Stimulated activated CD8-positive, alpha-beta memory T cell treated with anti-CD3 and anti-CD28 coated beads, Interleukin-4, amount 100 ng/mL, for 48 hours (primary cell): ENCODE measurements at places on chromosomes 2 and 18.

- no peak for DNase-seq
Measured at GRCh38 chr2:35522450-35522849, 833.1 kb upstream of the CRIM1 start.

DNA sequence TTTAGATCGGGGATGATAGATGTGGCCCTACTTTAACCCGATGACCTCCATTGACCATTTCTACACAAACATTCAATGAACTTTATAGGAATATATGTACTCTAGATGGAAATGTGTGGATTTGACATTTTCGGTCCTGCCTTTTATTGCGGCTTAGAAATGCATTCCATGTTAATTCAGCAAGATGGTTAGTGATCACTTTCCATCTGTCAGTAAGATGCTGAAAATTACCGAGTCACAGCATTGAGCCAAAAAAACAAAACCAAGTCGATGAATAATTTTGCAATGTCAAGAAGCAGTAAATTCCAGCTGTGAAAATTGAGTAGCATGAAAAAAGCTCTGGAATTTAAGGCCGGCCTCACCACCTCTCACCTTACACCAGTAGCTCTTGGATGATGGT is 1642.6 kb upstream of the NXPH2 start:
- DNase-seq: no peak

DNA sequence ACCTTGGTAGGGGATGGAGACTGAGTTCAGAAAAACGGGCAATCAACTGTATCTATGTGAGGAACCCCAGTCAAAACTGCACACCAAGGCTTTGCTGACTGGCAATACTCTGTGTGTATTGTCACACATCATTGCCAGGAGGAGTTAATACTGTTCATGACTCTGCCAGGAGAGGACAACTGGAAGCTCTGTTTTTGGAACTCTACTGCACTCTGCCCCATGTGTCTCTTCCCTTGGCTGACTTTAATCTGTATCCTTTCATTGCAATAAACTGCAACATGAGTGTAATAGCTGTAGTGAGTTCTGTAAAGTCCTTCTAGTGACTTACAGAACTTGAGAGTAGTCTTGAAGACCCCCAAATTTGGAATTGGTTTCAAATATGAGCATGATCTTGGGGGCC is 72.3 kb downstream of the FAM228A start:
- DNase-seq: no peak

GRCh38 chr2:71133603-71134002 is 3.2 kb downstream of the MPHOSPH10 start:
- DNase-seq: no peak

- DNase-seq: no peak
Measured at GRCh38 chr18:32139835-32140283, 48.2 kb downstream of the RNF138 start.

DNA sequence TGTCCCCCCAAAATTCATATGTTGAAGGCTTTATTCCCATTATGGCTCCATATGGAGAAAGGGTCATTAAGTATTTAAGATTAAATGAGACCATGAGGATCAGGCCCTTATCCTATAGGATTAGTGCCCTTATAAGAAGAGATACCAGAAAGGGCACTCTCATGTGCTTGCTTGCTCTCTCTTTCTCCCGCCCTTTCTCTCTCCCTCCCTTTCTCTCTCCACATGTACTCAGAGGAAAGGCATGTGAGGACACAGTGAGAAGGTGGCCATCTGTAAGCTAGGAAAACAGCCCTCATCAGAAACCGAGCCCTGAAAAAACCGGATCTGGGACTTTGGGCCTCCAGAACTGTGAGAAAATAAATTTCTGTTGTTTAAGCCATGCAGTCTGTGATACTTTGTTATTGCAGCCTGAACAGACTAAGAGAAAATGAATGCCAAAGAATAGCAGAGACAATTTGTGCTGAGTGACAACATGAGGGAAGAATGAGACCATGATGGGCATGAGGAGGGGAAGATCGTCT is 300.0 kb upstream of the SLC39A10 start:
- no peak for DNase-seq

DNA sequence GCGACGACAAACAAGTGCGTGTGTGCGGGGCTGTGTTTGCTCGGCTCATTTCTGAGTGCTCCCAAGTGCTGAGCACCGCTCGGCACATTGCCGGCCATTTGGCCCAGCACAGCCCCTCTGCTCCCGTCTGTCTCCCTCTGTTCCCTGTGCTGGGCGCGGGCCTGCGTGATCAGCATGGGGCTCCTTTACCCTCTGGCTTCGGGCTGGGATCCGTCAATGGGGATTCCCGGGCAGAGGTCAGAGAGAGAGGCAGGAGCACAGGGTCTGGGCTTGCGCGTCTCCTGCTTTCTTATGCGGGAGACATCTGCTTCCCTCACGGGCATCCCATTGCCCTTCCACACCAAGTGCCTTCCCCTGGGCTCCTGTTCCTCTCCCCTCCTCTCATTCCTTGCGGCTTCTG is 234.0 kb downstream of the ACKR3 start:
- DNase-seq: no peak

DNA sequence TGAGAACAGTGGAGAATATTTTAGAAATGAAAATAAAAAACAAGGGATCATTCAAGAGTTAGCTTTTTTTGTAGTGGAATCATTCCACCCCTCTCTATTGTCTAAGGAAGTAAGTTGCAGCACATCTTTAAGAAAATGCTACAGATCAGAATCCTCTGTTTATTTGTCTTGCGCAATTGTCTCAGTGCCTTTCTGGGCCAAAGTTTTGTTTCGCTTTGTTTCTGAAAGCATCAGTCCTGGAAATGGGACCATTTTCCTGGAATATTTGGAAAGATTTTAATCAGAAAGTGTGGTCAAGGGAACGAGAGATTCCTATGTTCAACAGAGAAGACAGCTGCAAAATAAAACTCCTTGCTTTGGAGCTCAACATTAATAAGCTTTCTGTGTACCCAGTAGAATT is 74.0 kb downstream of the NRXN1 start:
- DNase-seq: no peak
